Smooth muscle cell of trachea (primary cell): ENCODE measurements at places on chromosomes 1 and 21. TPM values are rescaled to one million over a fixed set of nuclear protein-coding genes. Genes with fewer than 3 reads are reported as not detected.

The MCOLN3 gene
- total RNA-seq = 5.8 and 6.1 TPM in 2 replicates

The CRYBG2 gene
- total RNA-seq = under 0.01 TPM in 1 of 2 replicates, not detected in the other

The RUNX1 gene
- total RNA-seq = 16.0 and 29.9 TPM in 2 replicates

The PROK1 gene
- not detected in 2 replicates for total RNA-seq

The GFI1 gene
- 0.15 TPM in 1 of 2 replicates, not detected in the other for total RNA-seq

The EPHA2 gene
- total RNA-seq = 4.2 and 10.1 TPM in 2 replicates

The OR2L13 gene
- not detected in 2 replicates for total RNA-seq

The ETV3L gene
- total RNA-seq = not detected in 2 replicates

The LIN28A gene
- not detected in 2 replicates for total RNA-seq

The GJA4 gene
- 0.15 TPM in 1 of 2 replicates, not detected in the other for total RNA-seq

The ATP1A2 gene
- total RNA-seq = 0.58 and 5.8 TPM in 2 replicates

The DIPK1A gene
- total RNA-seq = 21.7 and 29.8 TPM in 2 replicates

The EDARADD gene
- total RNA-seq = under 0.01 TPM in 1 of 2 replicates, not detected in the other

The TNFRSF18 gene
- 0.33 and 0.44 TPM in 2 replicates for total RNA-seq

The ERG gene
- 0.44 TPM in 1 of 2 replicates, not detected in the other for total RNA-seq

The HMGN2 gene
- 166 and 426 TPM in 2 replicates for total RNA-seq

The SLC16A4 gene
- 44.7 and 53.7 TPM in 2 replicates for total RNA-seq

The PTGFR gene
- 68.3 and 86.8 TPM in 2 replicates for total RNA-seq

The SPRR1A gene
- total RNA-seq = not detected in 2 replicates

The RNF186 gene
- total RNA-seq = not detected in 2 replicates

The C8A gene
- under 0.01 TPM in 1 of 2 replicates, not detected in the other for total RNA-seq

The TIE1 gene
- total RNA-seq = 0.17 and 5.5 TPM in 2 replicates

The ADORA1 gene
- total RNA-seq = 2.0 and 16.0 TPM in 2 replicates

The PADI3 gene
- total RNA-seq = not detected in 2 replicates

The DYNLT5 gene
- 0.33 and 1.6 TPM in 2 replicates for total RNA-seq

The SERPINC1 gene
- 0.17 TPM in 1 of 2 replicates, not detected in the other for total RNA-seq

The SPOCD1 gene
- 61.5 and 76.4 TPM in 2 replicates for total RNA-seq

The CACNA1S gene
- not detected in 2 replicates for total RNA-seq

The SLC22A15 gene
- total RNA-seq = 6.5 and 7.6 TPM in 2 replicates

The IL12RB2 gene
- not detected in 2 replicates for total RNA-seq

The OLFML2B gene
- total RNA-seq = 7.1 and 31.3 TPM in 2 replicates

The C1orf53 gene
- total RNA-seq = 2.2 and 3.5 TPM in 2 replicates

The AKT3 gene
- 25.6 and 31.4 TPM in 2 replicates for total RNA-seq

The RPTN gene
- total RNA-seq = not detected in 2 replicates

The C1QA gene
- total RNA-seq = not detected in 2 replicates

The DNAI4 gene
- total RNA-seq = 5.4 and 7.8 TPM in 2 replicates

The LENEP gene
- not detected in 2 replicates for total RNA-seq

The TAL1 gene
- total RNA-seq = under 0.01 TPM in 2 replicates
